Keratinocyte (primary cell): ENCODE measurements at places on chromosomes 6 and 20.

GRCh38 chr6:31945507-31946369, at the start of gene CFB:
TSS of gene CFB (plus strand) at chr6:31946095. CDS start at chr6:31946222, 127 bp downstream.
- no peak for DNase-seq

GRCh38 chr20:15146948-15147347, 809.5 kb upstream of the FLRT3 start:
- no peak for DNase-seq

GRCh38 chr6:41747256-41748101, at the start of gene PGC:
TSS of gene PGC (minus strand) at chr6:41747397. CDS start at chr6:41747334, 63 bp downstream.
- DNase-seq, result no peak

DNA sequence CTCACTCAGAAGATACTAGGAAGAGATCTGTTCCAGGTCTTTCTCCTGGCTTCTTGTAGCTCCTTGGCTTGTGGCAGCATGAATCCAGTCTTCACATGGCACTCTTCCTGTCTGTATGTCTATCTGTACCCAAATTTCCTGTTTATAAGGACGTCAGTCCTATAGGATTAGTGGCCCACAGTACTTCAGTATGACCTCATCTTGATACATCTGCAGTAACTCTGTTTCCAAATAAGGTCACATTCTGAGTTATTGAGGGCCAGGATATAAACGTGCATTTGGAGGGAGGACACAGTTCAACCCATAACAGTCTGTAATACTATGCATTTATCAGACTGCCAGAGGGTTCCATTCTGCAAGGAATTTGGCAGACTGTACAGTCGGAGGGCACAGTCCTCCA, 57.6 kb upstream of the DYNLRB1 start:
- no peak for DNase-seq

- DNase-seq, result peak; percentile 98
Observed at GRCh38 chr20:49219091-49219923, at the start of gene DDX27. TSS of gene DDX27 (plus strand) at chr20:49219416. CDS start at chr20:49219449, 33 bp downstream.

DNA sequence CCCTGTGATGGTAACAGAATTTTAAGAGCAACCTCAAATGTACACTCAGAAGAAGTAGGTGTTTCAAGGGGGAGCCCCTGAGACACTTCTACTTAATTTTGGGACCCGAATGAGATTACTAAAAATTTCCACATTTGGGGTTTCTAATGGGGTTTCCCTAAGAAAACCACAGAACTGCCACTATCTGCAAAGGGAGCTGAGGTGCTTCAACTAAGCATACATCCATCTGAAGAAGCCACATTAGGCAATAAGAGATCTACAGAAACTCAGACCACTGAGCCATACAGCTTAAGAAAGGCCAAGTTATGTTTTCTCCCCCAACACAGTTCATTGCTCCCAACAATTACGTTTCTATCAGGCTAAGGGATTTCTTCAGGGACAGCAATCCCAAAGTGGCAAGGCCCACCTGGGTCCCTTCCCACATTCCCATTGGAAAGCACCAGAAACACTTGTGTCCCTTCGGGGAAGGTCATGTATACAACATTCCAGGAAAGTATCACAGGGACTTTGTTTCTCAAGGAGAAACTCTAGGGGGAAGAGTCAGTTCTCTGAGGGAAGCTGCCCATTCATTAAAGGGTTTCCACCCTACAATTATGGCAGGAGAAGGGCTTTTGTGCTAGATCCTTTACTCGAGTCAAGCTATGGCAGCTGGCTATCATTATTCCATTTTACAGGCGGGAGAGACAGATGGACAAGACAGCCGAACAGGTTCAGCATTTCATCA, 5.0 kb downstream of the BCL2L1 start:
- no peak for DNase-seq

- DNase-seq, result no peak
Observed at GRCh38 chr6:5866547-5867051, 140.1 kb downstream of the NRN1 start.

GRCh38 chr20:478010-478948, 15.9 kb upstream of the TBC1D20 start:
- no peak for DNase-seq
